Ascending aorta (tissue), 2 donors: ENCODE measurements at places on chromosomes 6 and 20. TPM values are rescaled to one million over a fixed set of nuclear protein-coding genes. Genes with fewer than 3 reads are reported as not detected.

Gene PKIB
- total RNA-seq: not detected

Gene PSORS1C2
- total RNA-seq: 5.2 TPM

Gene CNR1
- total RNA-seq: 35.0 TPM

Gene AIF1
- total RNA-seq: 1.7 TPM

Gene C6orf62
- total RNA-seq: 29.6 TPM

Gene NMBR
- not detected for total RNA-seq

GRCh38 chr6:150713931-150714330, 114.2 kb downstream of the PLEKHG1 start:
- H3K36me3 ChIP-seq: no peaks in the 10 kb centered on the region
- no peaks in the 10 kb centered on the region for H3K4me1 ChIP-seq
- H3K4me3 ChIP-seq: no peak overlapping the region
- H3K27me3 ChIP-seq: no peaks in the 10 kb centered on the region
- DNase-seq: no peak

DNA sequence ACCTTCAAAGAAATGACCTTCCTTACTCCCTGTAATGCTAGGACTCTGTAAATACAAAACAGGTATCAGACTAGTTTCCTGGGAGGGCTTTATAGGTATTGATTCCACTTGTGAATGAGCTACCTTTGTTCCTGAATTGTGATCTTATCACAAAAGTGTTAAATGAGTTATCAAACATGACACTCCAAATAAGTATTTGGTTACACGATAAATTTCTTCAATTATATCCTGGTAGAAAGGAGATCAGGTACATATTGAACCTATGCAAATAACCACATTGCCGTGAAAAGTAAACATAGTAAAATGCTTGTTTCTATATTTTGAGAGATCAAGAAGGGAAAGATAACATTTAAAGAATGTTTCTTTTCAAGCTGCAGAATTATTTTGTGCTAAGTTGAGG, 285.3 kb downstream of the HIVEP2 start:
- H3K27me3 ChIP-seq: no peaks in the 10 kb centered on the region
- no peak for DNase-seq
- no peak overlapping the region for H3K27ac ChIP-seq

GRCh38 chr6:87793315-87793714, 91.3 kb upstream of the AKIRIN2 start:
- no peak overlapping the region for H3K4me3 ChIP-seq
- H3K36me3 ChIP-seq: no peaks in the 10 kb centered on the region
- no peaks in the 10 kb centered on the region for H3K4me1 ChIP-seq
- no peak for DNase-seq

GRCh38 chr20:41887500-41887899, 269.3 kb upstream of the CHD6 start:
- DNase-seq: no peak
- H3K27ac ChIP-seq: no peak overlapping the region
- H3K4me3 ChIP-seq: no peak overlapping the region
- H3K4me1 ChIP-seq: no peaks in the 10 kb centered on the region

GRCh38 chr6:39058471-39059147, 10.0 kb downstream of the GLP1R start:
- no peak overlapping the region for H3K27ac ChIP-seq
- H3K36me3 ChIP-seq: no peaks in the 10 kb centered on the region
- no peak for DNase-seq

DNA sequence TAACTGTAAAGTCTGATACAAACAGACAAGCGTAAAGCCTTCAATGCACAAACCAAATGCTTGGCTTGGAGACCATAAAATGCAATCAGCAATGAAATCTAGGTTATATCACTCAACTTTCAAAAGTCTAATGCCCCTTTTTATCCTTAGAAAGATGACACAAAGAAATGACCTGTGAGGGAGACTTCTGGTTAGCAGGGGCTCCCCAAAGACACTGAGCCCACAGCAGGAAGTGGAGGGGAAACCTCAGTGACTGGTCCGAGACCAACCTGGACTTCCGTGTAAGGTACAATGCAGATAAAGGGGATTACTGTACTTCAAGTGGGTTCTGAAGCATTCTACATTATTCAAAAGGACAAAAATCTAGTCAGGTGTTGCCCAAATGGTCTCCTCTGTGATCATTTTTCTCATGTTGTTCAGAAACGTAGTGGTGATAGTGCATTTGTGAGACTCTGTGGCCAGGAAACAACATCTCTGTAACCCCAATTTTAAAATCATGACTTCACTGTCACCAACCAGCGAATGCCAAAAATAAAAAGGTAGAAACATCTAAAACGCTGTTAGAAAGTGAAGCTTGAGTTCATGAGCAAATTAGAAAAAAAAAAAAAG, 88.2 kb downstream of the HIVEP2 start:
- no peaks in the 10 kb centered on the region for H3K4me1 ChIP-seq
- no peak for DNase-seq
- H3K27me3 ChIP-seq: no peaks in the 10 kb centered on the region
- H3K36me3 ChIP-seq: no peaks in the 10 kb centered on the region

DNA sequence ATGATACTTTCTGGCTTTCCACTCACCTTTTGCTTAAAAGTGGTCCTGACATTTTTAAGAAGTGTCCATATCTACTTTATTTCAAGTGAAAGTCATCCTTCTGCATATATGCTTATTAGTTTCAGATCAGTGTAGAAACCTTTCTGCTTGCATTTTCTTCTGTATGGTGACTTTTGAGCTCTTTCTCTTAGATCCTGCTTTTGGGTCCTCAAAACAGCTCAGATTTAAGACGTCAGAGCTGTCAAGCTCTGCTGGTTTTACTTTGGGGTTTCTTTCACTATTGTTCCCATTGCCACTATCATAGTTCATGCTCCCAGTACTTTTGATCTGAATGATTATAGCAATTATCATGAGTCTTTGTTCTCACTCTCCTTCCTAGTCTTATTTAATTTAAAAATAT, 41.7 kb downstream of the BCKDHB start:
- H3K4me3 ChIP-seq: no peak overlapping the region
- no peak overlapping the region for H3K27ac ChIP-seq
- H3K27me3 ChIP-seq: no peaks in the 10 kb centered on the region
- DNase-seq: no peak
- no peaks in the 10 kb centered on the region for H3K36me3 ChIP-seq

GRCh38 chr6:25899123-25899522, 25.1 kb upstream of the SLC17A3 start:
- no peak overlapping the region for H3K4me3 ChIP-seq
- no peaks in the 10 kb centered on the region for H3K4me1 ChIP-seq
- H3K36me3 ChIP-seq: no peaks in the 10 kb centered on the region
- H3K27me3 ChIP-seq: no peaks in the 10 kb centered on the region

DNA sequence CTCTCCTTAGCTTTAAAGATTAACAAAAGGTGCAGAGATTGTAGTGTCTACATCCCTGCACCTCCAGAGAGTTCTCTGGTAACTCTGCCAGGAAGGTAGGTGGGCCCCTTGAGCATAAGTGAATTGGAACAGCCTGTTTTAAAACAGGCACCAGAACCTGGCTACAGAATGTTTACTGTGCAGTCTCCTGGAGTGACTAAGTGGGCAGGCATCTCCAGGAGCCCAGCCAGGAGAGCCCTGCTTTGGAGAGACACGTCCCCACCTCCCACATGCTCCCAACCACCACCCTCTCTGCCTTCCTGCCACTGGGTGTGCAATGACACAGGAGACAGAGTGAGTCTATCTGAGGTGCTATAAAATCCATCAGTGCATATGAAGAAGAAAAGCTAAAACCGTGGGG, 110.3 kb upstream of the EYA4 start:
- no peak for DNase-seq
- no peaks in the 10 kb centered on the region for H3K4me1 ChIP-seq
- no peaks in the 10 kb centered on the region for H3K36me3 ChIP-seq
- H3K27me3 ChIP-seq: no peaks in the 10 kb centered on the region
- H3K27ac ChIP-seq: no peak overlapping the region
- H3K4me3 ChIP-seq: no peak overlapping the region

GRCh38 chr6:125906158-125906998, 50.2 kb upstream of the HINT3 start:
- H3K4me1 ChIP-seq: no peaks in the 10 kb centered on the region
- DNase-seq: no peak
- no peak overlapping the region for H3K4me3 ChIP-seq
- no peak overlapping the region for H3K27ac ChIP-seq
- H3K36me3 ChIP-seq: peaks cover 18% of the 10 kb centered on the region

DNA sequence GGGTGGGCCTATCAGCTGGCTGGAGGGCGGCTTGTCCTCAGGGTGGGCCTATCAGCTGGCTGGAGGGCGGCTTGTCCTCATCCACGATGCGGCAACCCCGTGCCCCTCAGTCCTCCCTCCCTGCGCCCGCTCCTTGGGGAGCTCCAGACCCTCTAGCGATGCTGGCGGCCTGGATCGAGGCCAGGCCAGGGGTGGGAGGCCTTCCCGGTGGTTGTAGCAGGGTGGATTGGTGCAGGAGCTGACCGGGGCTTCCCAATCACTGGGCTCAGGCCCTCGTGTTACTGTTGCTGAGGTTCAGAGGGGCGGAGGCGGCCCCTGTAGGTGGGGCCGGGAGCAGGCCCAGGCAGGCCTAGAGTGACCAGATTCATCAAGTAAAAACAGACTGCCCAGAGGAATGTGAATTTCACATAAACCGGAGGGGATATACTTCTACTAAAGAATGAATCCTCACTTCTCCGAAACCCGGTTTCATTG, 8.8 kb downstream of the SLC17A9 start:
- no peaks in the 10 kb centered on the region for H3K27me3 ChIP-seq
- H3K4me1 ChIP-seq: no peaks in the 10 kb centered on the region
- no peak overlapping the region for H3K27ac ChIP-seq
- no peak for DNase-seq
- H3K36me3 ChIP-seq: peaks cover 11% of the 10 kb centered on the region

GRCh38 chr20:1858871-1859270, 36.3 kb upstream of the SIRPA start:
- DNase-seq: no peak
- no peak overlapping the region for H3K27ac ChIP-seq
- no peaks in the 10 kb centered on the region for H3K4me1 ChIP-seq
- H3K4me3 ChIP-seq: no peak overlapping the region
- no peaks in the 10 kb centered on the region for H3K36me3 ChIP-seq
- no peaks in the 10 kb centered on the region for H3K27me3 ChIP-seq

DNA sequence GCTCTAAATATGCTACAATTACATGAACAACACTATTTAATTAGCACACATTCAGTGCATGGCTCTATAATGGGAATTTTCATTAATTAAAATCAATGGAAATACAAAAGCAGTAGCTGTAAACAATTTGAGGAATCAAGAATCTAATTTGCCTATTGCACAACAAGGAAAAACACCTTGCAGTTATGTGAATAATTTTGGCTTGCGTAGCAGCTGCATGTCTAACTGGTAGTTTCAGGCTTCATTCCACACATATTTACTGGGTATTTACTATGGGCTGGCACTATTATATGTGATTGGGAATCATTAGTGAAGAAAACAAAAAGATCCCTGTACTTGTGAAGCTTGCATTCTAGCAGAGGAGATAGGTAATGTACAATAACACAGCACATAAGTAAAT, 26.4 kb downstream of the KIF6 start:
- no peaks in the 10 kb centered on the region for H3K36me3 ChIP-seq
- DNase-seq: no peak
- no peak overlapping the region for H3K4me3 ChIP-seq
- H3K27ac ChIP-seq: no peak overlapping the region
- no peaks in the 10 kb centered on the region for H3K4me1 ChIP-seq
- no peaks in the 10 kb centered on the region for H3K27me3 ChIP-seq

GRCh38 chr20:618980-619379, 8.9 kb upstream of the TCF15 start:
- H3K27me3 ChIP-seq: no peaks in the 10 kb centered on the region
- no peak for DNase-seq
- no peaks in the 10 kb centered on the region for H3K4me1 ChIP-seq
- H3K36me3 ChIP-seq: no peaks in the 10 kb centered on the region
- H3K4me3 ChIP-seq: no peak overlapping the region

- DNase-seq: no peak
- no peaks in the 10 kb centered on the region for H3K36me3 ChIP-seq
- no peak overlapping the region for H3K27ac ChIP-seq
- H3K4me1 ChIP-seq: peaks cover 4% of the 10 kb centered on the region
Measured at GRCh38 chr6:108176281-108177089, 10.7 kb downstream of the NR2E1 start.
